Cortex of kidney (tissue), 1 donor: ENCODE measurements at places on chromosomes 2 and 18.

DNA sequence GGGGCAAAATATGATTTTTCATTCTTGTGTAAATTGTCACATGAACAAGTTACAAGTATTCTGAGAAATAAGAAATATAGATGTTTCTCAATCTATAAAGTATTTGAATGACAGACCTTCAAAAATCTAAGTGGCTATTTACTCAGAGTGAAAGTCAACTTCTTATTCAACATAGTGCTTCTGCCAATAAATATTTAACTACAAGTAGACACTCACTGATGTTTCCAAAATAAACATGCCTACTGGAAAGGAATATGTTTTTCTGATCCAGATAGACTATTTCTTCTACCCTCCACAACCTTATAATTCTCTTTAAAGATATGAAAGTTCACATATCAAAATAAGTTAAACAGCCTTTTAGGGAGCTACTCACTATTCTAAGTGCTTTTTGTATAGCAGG lies 296.3 kb downstream of the DSC3 start:
- DNase-seq, result no peak

DNA sequence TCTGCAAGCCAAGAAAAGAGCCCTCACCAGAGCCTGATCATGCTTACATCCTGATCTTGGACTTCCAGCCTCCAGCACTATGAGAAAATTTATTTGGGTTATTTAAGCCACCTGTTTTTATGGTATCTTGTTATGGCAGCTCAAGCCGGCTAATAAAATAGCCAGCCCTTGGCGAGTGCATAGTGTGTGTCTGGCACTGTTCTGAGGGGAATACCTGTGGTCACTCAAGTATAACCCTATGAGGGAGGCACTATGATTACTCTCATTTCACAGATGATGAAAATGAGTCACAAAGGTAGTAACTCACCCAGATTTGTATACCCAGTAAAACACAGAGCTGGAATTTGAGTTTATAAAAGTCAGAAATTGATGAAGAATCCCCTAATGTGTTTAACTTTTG lies 556.9 kb upstream of the SETBP1 start:
- no peak for DNase-seq

- no peak for DNase-seq
Observed at GRCh38 chr18:44609181-44609941, 71.3 kb upstream of the SETBP1 start.

DNA sequence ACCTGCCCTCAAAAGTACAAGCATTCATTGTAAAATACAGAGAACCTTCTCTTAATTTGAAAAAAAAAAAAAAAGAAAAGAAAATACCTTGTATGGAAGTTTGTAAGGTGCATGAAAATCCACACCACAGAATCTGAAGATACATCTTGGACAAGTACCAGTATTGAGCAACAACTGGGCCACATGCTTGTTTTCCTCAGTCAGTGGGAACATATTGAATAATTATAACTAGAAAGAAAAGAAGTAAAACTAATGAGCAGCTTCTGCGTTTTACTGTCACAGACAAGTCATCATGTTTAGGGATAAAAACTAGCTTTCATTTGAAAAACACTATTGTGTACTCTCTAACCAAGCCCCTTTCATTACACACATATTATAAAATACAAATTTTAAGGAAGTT lies 5.8 kb upstream of the PEX13 start:
- DNase-seq, result no peak

DNA sequence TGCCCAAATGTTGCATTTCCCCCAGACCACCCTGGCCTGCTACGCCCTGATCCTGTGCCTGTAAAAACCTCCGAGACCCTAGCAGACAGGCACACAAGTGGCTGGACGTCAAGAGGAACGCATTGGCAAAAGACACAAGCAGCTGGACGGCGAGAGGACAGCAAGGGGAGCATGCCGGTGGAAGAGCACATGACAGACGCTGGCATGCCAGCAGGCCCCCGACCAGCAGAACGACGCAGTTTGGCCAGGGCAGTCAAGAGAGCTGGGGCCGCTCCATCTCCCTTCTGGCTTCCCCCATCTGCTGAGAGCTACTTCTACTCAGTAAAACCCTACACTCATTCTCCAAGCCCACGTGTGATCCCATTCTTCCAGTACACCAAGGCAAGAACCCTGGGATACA lies 42.1 kb downstream of the SAP130 start:
- no peak for DNase-seq

DNA sequence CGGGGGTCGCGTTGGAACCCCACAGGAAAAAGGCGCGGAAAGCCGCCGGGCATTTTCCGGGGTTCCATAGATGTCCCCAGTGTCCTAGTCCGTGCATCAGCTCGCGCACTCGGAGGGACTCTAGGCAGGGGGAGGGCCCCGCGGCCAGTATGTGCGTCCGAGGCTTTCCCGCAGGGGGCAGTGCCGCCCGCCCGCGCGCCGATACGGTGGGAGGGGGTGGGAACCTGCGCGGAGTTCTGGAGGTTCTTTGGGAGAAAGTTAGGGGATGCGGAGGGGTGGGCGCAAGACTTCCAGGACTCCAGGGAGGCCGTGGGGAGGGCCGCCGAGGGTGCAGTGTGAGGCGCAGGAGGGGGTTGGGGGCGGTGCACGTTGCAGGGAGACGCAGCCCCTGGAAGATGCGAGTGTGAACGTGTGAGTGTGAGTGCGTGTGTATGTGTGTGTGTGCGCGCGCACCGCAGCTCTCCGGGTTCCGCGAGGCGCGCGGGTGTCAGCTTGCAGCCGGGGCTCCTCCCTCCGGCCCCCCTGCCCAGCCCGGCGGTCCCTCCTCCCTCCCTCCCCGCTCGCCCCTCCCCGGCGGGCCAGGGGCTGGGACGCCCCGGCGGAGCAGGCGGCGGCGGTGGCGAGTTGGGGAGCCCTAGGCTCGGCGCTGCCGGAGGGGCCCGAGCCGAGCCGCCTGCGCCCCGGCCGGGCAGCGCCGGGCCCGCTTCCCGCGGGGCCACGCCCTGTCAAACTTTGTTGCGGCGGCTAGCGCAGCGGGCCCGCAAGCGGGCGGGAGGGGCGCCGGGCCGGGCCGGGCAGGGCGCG lies at the start of gene TCF7L1:
TSS of gene TCF7L1 (plus strand) at position 559 of the 804 bp plus-strand sequence. CDS start 293 bp downstream, outside the sequence.
- no peak for DNase-seq

- no peak for DNase-seq
Observed at GRCh38 chr2:198054299-198054698, 249.9 kb downstream of the PLCL1 start.

- no peak for DNase-seq
Observed at GRCh38 chr2:66661253-66662173, 226.6 kb downstream of the MEIS1 start.

DNA sequence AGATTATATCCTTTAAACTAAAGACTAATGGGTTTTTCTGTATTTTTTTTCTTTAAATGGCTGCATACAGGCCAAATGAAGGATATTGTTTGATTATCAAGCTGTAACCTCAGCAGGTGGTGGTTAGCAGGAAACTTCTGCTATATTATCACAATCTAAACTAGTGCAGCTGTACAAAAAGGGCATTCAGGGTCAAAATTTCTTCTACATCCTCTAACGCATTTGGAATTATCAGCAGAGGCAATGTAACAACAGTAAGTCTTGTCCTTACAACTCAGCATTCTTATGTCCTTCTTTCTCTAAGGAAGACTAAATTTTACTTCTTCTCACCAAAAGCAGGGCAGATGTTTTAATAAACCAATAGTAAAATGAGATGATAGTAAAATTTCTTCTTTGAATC lies 135.8 kb upstream of the FN1 start:
- no peak for DNase-seq

DNA sequence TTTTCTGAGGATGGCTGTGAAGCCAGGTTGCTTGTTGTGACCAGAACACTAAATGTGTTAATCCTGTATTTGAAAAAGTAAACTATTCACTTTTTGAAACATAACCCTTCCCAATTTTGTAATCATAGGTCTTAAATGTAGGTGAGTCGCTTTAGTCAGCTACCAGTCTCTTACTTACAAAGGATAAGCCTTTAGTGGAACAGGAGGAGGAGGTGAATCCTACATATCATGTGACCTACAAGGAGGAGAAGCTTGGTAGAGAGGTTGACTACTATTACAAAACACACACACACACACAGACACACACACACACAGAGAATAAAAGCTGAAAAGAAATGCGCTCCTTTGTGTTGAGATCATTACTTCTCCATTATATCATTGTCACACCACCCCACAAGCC lies 59.9 kb upstream of the SPAG16 start:
- no peak for DNase-seq

DNA sequence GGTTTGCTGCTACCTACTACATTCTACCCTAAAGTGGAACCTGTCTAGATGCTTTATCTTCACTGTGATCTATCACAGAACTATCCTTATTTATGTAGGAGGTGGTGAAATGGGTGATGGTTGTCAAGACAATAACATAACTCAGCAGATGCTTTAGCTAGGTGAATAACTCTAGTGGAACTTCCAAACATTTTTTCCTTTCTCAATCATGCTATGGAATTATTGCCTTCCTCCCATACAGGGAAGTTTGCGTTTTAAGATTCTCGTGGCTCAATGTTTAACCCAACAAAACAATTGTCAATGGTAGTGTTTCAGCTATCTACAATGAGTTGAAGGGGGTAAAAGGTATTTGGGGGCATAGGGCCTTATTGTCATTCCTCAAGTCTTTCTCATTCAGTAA lies 82.6 kb upstream of the GLI2 start:
- DNase-seq, result no peak
